ENCODE measurements at places on chromosomes 12 and 14.

- H3K27me3 ChIP-seq: no peaks in the 10 kb centered on the region
- H3K27ac ChIP-seq: no peak overlapping the region
- DNase-seq: no peak
- H3K4me3 ChIP-seq: no peak overlapping the region
- no peaks in the 10 kb centered on the region for H3K4me1 ChIP-seq
- H3K36me3 ChIP-seq: no peaks in the 10 kb centered on the region
These were observed 29.0 kb downstream of the PTPRQ start for GRCh38 chr12:80472911-80473500.

GRCh38 chr12:52038447-52038846, 12.8 kb upstream of the NR4A1 start:
- H3K4me1 ChIP-seq: peaks cover 4% of the 10 kb centered on the region
- H3K27ac ChIP-seq: no peak overlapping the region
- peak overlapping the region; percentile 86 for H3K4me3 ChIP-seq
- no peak for DNase-seq

- no peak overlapping the region for H3K27ac ChIP-seq
- H3K27me3 ChIP-seq: peaks cover 7% of the 10 kb centered on the region
- no peak overlapping the region for H3K4me3 ChIP-seq
- peaks cover 6% of the 10 kb centered on the region for H3K4me1 ChIP-seq
These were observed 60.2 kb downstream of the MDM2 start for GRCh38 chr12:68868043-68868790.

DNA sequence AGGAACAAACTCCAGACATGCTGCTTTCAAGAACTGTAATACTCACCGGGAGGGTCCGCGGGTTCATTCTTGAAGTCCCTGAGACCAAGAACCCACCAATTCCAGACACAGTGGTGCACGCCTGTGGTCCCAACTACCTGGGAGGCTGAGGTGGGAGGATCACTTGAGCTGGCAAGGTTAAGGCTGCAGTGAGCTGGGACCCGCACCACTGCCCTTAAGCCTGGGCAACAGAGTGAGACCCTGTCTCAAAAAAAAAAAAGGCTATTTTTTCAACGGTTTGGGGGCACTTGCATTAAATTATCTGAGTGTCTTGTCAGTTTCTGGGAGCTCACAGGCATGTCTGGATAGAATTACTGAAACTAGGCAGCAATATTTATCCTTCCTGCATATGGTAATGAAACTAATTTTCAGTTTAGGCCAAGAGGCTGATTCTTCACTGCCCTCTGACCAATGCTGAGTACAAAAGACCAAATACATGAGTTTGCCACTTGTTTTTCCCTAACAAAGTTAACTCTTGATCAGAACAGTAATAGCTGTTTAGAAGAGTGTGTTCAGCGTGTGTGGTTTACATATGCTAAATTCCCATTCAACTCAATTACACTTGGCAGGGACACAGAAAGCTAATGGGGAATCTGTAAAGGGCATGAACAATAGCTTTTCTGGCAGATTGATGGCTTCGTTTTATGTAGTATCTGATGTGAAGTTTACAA, 65.8 kb upstream of the RASSF3 start:
- H3K27me3 ChIP-seq: peaks cover 4% of the 10 kb centered on the region
- no peaks in the 10 kb centered on the region for H3K36me3 ChIP-seq

DNA sequence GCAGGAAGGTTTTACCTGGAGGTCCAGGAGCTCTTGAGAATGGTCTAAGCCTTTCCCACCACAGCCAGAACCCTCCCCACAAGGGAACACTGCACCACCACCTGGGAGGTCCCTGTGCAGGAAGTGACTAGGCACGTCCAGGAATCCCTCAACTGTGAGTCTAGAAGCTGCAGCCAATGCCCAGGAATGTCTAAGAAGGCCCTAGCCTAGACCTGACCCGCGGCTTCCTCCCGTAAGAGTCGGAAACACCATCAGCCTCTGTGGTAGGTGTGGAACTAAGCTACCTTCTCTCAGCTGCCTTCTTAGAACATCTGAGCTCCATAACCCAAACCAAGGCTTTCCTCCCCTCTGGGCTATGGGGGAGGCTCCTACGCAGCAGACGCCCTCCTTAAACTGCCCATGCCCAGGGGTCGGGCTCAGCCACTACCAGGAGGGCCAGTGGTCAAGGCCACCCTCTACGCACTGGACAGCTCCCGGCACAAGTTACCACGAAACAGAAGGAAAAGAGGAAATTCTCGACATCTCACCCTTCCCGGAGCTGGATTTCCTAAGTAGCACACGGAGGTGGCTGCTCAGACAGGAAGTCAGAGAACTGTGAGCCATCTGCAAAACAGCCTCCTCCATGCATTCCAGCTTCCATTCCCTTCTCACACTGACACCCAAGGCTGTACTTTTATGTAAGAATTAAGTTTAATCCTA, 25.5 kb downstream of the ZFYVE21 start:
- no peaks in the 10 kb centered on the region for H3K36me3 ChIP-seq
- DNase-seq: no peak
- H3K4me3 ChIP-seq: no peak overlapping the region
- no peak overlapping the region for H3K27ac ChIP-seq
- peaks cover 27% of the 10 kb centered on the region for H3K4me1 ChIP-seq

DNA sequence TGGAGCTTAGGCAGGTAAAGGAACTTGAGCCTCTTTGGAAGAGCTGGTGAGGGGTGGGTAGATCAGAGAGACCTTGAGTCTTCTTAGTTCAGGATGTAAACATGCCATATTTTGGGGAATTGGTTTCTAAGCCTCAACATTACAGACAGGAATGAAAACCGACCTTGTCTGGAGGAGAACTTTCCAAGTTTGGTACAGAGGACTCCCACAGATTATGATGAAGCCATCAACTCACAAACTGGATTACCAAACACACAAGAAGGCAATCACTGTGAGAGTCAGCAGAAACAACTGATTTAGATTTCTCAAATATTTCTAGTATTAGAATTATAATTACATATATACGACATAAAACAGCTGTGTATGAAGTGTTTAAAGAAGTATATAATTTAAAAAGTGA, 22.3 kb upstream of the AMN1 start:
- H3K27ac ChIP-seq: no peak overlapping the region
- no peak overlapping the region for H3K4me3 ChIP-seq
- no peaks in the 10 kb centered on the region for H3K36me3 ChIP-seq
- peaks cover 5% of the 10 kb centered on the region for H3K27me3 ChIP-seq

GRCh38 chr12:6818222-6818621, 3.4 kb upstream of the GPR162 start:
- peaks cover 31% of the 10 kb centered on the region for H3K4me1 ChIP-seq
- no peaks in the 10 kb centered on the region for H3K36me3 ChIP-seq
- no peak for DNase-seq
- peak overlapping the region; percentile 29 for H3K27ac ChIP-seq
- H3K27me3 ChIP-seq: peaks cover 20% of the 10 kb centered on the region

DNA sequence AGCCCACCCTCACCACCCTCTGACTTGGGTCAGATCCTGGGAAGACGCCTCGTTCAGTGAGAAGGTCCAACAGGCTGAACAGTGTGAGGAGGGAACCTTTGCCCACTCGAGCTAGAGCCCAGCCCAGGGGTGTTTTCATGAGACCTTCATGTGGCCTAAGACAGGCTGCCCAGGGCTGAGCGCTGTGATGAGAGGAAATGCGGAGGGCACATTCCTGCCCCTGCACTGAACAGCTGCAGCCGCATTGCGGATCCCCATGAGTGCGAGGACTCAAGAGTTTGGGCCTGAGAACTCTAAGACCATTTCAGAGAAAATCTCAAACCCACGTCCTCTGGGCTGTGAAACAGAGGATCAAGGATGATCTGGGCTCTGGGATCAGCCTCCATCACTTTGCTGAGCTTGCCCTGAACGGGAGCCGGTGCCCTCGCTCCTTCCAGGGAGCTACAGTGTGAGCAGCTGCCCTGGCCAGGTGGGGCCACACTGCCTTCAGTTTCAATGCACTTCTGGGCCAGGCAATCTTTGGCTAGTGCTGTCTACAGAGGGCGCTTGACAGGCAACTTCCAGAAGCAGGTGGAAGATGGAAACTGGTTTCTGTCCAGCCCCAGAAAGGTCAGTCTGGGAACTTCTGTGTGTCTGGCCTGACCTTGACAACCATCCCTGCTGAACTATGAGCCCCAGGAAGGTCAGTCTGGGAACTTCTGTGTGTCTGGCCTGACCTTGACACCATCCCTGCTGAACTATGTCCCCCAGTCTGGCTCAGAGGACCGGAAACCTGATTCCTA, 43.5 kb upstream of the P2RX7 start:
- no peak for DNase-seq
- H3K27ac ChIP-seq: no peak overlapping the region
- H3K27me3 ChIP-seq: no peaks in the 10 kb centered on the region
- H3K4me3 ChIP-seq: no peak overlapping the region

GRCh38 chr14:55302367-55303124, 31.3 kb downstream of the FBXO34 start:
- peaks cover 8% of the 10 kb centered on the region for H3K4me1 ChIP-seq
- H3K27ac ChIP-seq: no peak overlapping the region
- no peak overlapping the region for H3K4me3 ChIP-seq
- no peaks in the 10 kb centered on the region for H3K27me3 ChIP-seq

GRCh38 chr12:117090816-117091711, 8.2 kb downstream of the TESC start:
- H3K27ac ChIP-seq: no peak overlapping the region
- H3K27me3 ChIP-seq: no peaks in the 10 kb centered on the region
- DNase-seq: no peak
- H3K4me3 ChIP-seq: no peak overlapping the region
- peaks cover 12% of the 10 kb centered on the region for H3K36me3 ChIP-seq
- H3K4me1 ChIP-seq: no peaks in the 10 kb centered on the region

- no peaks in the 10 kb centered on the region for H3K4me1 ChIP-seq
- no peaks in the 10 kb centered on the region for H3K36me3 ChIP-seq
- no peak overlapping the region for H3K4me3 ChIP-seq
These were observed 13.1 kb downstream of the EMP1 start for GRCh38 chr12:13209436-13210235.

GRCh38 chr14:68656452-68656851, 136.4 kb downstream of the ZFP36L1 start:
- no peak for DNase-seq
- peaks cover 14% of the 10 kb centered on the region for H3K4me1 ChIP-seq
- H3K4me3 ChIP-seq: no peak overlapping the region

DNA sequence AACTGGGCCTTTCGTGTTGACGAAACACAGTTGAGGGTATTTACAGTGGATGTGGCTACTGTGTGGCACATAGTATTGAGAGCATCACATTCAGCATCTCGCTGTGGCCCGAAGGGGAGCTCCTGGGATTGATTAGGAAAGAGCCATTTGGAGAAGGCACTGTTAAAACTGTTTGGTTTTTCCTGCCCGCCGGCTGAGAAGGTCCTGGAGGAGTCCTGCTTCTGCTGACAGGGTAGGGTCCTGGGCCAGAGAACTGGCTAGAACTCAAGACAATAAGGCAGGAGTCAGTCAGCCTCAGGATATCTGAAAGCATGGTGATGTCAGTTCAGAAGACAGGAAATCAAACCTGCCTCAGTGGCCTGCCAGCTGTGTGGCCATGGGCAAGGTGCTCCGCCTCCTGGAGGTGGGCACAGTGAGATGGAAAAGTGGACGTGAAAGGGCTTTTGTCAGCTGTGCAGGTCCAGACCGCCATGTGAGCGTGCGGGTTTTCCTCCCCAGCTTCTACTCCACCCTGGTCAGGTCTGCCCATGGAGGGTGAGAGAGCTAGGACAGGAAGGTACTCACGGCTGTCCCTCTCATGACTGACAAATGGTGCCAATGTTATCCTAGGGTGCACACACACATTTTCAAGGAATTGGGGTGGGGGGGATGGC, 92.3 kb downstream of the NTF3 start:
- no peak overlapping the region for H3K27ac ChIP-seq
- H3K36me3 ChIP-seq: no peaks in the 10 kb centered on the region
- no peak for DNase-seq
- H3K27me3 ChIP-seq: peaks cover 4% of the 10 kb centered on the region
- peaks cover 2% of the 10 kb centered on the region for H3K4me1 ChIP-seq

DNA sequence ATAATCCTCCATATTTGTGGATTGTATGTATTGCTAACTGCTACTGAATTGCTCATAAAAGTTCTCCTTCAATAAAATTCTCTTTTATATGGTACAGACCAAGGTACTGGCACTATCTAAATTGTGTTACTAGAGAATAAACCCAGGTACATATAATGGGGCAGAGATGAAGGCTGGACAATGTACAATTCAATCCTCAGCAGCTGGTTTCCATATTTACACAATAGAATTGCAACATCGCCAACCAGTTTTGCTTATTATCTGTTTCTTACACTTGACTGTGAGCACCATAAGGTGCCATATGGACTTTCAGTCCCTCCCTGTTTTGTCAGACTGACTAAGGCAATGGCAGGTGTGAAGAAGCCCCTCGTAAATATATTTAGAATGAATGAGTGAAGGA, 18.1 kb downstream of the KITLG start:
- H3K27me3 ChIP-seq: peaks cover under 1% of the 10 kb centered on the region
- H3K4me1 ChIP-seq: peaks cover 10% of the 10 kb centered on the region
- no peak overlapping the region for H3K4me3 ChIP-seq
- DNase-seq: no peak
- no peaks in the 10 kb centered on the region for H3K36me3 ChIP-seq

DNA sequence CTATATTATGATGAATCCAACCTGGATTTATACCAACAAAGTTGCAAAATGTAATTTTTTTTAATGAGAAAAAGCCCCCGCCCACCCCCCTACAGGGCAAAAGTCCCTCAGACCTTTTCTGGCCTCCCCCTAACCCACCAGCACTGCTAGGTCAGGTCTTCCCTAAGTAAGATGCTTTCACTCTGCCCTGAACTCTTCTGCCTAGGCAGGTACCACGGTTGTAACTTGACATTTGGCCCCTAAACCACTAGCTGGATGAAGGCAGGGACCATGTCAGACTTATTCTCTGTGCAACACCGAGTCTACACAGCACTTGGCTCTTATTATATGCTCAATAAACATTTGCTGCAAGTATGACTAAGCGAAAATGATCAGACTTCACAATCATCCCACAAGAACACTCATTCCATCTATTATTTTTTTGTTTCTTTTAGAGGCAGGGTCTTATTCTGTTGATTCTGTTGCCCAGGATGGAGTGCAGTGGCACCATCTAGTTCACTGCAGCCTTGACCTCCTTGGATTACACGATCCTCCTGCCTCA, 63.2 kb downstream of the SPRING1 start:
- H3K4me3 ChIP-seq: no peak overlapping the region
- no peaks in the 10 kb centered on the region for H3K4me1 ChIP-seq
- no peak overlapping the region for H3K27ac ChIP-seq
- DNase-seq: no peak
- H3K36me3 ChIP-seq: no peaks in the 10 kb centered on the region
- H3K27me3 ChIP-seq: peaks cover 2% of the 10 kb centered on the region

GRCh38 chr14:104360501-104360900, 219.1 kb upstream of the C14orf180 start:
- DNase-seq: no peak
- H3K4me1 ChIP-seq: peaks cover 8% of the 10 kb centered on the region
- no peak overlapping the region for H3K4me3 ChIP-seq
- H3K36me3 ChIP-seq: no peaks in the 10 kb centered on the region

DNA sequence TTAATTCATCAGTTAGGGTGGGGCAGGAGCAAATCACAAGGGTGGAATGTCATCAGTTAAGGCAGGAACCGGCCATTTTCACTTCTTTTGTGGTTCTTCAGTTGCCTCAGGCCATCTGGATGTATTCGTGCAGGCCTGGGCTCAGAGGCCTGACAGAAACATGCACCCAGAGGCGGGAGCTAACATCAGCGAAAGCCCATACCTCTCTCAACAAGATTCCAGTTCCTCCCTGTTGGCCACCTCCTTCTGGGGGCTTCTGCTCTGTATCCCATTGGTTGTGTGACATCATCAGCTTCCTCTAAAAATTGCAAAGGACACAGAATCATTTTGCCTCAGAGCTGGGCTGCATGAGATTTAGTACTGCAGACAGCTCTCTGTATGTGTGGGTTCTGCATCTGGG, 134.3 kb downstream of the ZNF664 start:
- no peak overlapping the region for H3K4me3 ChIP-seq
- H3K36me3 ChIP-seq: no peaks in the 10 kb centered on the region
- no peaks in the 10 kb centered on the region for H3K4me1 ChIP-seq
- DNase-seq: no peak
- H3K27me3 ChIP-seq: peaks cover 8% of the 10 kb centered on the region
- H3K27ac ChIP-seq: no peak overlapping the region
